HT-29 (cell line): ENCODE measurements at places on chromosomes 5 and 9.

- DNase-seq = no peak
Measured at GRCh38 chr9:14192556-14192955, 121.4 kb downstream of the NFIB start.

DNA sequence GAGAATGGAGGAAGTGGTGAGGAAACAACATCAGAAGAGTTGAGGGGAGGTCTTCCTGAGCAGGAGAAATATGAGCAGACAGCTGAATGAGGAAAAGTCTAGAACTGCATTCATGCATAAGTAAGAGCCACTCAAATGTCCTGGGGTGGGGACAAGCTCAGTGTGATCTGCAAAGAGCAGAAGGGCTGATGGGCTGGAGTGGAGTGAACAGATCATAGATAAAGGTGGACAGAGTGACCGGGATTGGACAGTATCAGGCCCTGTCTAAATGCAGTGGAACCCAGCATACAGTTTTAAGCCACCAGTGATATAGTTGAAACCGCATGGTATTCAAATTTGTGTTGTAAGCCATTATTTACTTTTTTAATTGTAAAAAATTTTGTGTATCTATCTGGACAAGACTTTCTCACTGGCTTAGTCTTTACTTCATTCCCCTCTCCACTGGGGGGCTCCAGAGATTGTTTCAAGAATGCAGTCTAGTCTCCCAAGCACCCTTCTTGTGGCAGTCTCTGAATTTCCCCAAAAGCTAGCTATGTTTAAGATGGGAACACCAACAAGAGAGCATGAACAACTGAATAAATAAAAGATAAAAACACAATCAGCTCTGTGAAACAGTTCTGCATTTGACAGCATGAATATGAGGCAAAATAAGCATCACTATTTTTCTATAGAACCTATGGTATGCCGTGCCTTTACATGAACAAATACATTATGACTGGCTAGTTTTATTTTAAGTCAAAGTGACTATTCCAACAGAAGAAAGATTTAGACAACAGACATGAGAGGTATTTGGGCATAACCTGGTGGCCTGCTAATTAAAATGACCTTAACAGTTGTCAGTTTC is 10.7 kb upstream of the STK32A start:
- DNase-seq = peak; percentile 63

DNA sequence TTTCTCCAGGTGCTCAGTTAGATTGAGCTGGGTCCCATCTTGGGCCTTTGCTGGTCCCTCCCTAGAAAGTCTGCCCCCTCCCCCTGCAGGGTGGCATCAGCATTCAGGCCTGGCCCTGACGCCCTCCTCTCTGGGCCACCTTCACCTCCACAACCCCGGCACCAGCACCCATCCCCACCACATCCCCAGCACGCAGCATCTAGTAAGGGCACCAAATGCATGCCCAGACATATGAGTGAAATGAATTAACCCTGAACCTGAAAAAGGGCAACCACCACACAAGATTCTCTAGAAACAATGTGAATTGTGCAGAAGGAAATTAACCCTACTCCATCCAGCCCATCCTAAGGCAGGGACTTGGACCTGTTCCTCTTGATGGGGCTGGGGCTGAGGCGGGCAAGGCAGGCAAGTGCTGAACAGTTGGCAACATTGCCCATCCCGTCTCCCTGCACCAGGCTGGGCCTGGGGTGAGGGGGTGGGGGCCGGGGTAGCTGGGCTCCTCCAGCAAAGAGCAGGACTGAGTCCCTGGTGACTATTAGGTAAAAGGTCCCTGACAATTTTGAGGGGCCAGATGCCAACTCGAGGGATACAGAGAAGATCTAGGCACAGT is 125.9 kb downstream of the KCNIP1 start:
- DNase-seq = no peak

DNA sequence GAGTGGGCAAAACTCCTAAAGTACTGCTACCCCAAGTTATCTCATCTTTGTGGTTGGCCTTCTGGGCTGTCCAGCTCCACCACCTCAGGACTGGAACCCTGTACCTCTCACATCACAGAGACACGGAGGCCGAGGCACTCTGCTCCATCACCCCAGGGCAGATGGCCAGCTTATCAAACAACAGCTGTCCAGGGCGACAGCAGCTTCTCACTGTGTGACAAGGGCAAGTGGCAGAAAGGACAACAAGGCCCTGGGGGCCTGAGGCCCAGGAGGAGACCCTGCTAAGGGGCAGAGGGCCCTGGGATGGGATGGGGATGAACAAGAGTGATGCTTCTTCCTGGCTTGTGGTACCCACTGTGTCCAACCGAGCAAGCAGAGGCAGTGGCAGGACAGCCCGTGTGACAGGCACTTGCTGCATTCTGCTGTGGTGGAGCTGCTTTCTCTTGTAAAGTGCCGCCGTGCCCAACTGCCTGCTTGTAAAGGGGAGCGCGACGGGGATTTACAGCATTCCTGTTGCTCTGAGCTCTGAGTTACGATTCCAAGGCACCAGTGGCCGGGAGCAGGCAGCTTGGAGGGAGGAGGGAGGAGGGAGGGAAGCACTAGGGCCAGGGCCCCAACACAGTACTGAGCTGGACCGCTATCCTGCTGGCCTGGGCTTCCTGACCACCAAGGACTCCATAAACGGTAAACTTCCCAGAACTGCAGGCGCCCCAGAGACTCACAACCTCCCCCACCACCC is 71.2 kb downstream of the SHB start:
- DNase-seq = no peak

DNA sequence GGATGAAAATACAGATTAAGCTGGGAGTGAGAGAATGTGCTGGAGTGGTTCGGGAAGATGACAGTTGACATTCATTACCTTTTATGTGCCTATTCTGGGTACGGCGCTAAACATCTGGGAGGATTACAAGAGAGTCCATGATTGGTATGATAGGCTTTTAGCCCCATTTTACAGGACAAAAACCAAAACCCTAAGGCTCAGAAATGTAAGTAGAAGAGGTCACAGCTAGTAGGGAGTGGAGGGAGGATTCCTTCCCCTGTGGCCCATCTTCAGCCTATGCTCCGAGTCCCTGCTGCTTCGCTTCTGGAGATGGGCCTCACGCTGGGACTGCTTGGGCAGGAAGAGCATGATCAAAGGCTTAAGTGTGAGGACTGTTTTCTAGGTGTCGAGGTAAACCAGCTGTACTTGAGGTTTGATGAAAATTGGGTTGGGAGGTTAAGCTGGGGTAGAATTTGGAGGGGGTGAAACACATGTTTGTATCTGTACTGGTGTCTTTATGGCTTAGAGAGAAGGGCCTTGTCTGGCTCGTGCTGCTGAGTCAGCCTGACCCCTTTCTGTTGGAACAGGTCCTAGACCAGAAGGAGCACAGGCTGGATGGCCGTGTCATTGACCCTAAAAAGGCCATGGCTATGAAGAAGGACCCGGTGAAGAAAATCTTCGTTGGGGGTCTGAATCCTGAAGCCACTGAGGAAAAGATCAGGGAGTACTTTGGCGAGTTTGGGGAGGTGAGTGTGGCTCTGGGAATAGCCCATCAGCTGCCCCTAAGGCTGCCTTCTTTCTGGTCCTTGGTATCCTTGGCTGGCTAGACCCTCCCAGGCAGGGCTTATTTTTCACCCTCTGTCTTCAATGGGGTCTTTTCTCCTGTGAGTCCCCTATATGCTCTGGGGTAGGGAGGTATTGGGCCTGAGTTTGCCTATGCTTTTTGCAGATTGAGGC is 2.1 kb downstream of the HNRNPAB start:
- DNase-seq = peak; percentile 16

- no peak for DNase-seq
Measured at GRCh38 chr5:150189728-150190502, at the start of gene SLC6A7. SLC6A7 (plus strand) TSS chr5:150190062; CDS start chr5:150190328, 266 bp downstream.

DNA sequence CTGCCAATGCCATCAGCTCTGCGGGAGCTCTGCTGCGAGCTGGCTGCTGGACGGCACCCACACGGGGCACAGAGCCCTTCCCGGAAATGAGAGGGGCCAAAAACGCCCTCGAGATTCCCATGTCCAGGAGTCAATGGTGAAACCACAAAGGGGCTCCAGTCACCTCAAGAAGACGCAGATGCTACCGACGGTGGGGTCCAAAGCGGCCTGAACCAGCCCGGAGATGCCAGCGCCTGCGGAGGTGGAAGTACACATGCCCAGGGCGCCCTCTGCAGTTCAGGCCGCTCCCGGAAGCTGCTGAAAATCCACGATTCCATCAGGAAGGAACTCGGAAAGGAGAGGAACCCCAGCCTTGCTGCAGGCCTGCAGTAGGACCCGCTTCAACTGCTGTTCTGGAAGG is 82.4 kb upstream of the SELENOP start:
- DNase-seq = no peak

DNA sequence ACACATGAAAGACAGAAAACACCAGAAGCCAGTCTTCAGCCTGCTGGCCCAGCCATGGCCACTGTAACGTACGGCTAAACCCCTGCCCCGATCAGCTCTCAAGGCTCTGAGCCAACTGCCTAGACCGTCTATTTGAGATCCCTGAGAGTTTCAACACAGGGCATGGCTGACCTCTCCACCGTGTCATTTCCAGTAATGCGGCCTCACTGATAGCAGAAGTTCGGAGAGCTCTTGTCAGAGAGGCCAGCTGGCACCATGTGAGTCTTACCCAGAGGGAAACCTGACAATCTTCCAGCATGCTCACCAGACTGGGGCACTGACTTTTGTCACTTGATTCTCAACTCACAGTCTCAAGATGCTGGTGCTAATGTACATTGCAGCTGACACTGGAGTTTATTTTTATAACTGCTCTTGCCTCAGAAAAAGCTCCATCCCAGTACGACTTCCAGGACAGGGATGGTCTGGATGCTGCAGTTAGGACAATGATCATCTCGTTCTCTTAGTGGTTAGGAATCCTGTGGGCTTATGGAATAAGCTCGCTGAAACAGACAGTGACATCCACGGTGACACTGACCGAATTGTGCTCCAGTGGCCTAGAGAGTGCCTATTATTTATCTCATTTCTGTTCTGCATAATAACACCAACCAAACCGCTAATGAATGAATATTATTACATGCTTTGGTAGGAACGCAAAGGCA is 372.7 kb downstream of the ICE1 start:
- no peak for DNase-seq

DNA sequence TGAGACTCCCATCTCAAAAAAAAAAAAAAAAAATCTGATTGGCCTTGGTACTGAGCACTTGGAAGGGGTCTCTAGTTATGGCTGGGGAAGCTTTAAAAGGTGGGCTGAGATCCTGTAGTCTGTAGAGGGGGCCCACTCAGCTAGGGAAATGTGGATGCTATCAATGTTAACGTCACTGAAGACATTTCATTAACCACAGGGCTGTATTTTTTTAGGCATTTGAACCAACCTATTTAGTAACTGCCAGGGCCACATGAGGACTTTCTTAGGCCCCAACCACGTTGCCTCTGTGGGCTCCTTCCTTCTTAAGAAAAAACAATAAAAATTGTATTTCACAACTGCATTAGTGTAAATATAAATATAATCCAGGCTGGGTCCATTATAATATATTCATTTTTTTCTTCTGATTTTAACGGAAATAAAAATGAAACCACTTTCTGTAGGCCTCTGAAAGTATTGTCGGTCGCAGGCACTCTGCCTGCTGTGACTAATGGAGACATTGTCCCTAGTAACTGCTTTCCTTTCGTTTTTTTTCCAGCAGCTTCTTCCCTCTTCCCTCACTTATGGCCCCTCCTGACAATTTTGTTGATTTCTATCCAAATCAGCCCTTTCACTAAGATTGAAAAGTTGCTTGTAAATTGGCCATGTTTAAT is 71.6 kb downstream of the GCNT1 start:
- no peak for DNase-seq

- DNase-seq = no peak
Measured at GRCh38 chr5:73805449-73805848, 179.5 kb downstream of the ARHGEF28 start.

DNA sequence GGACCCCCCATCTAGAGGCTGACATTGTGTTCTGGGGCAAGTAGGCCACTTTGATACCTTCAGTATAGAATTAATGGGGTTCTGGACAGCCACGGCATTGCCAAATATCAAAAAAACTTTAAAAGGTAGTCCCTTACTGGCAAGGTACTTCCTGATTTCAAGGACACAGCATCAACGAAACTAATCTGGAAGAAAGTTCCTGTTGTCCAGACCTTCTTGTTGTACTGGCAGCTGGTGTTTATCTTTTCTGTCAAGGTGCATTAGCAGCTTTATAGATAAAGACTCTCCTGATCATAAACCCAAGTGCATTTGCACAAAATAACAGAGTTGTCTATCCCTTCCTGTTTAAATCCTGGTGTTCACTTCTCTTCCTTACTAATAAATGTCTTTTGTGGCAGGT is 23.7 kb upstream of the GOLGA1 start:
- DNase-seq = no peak

DNA sequence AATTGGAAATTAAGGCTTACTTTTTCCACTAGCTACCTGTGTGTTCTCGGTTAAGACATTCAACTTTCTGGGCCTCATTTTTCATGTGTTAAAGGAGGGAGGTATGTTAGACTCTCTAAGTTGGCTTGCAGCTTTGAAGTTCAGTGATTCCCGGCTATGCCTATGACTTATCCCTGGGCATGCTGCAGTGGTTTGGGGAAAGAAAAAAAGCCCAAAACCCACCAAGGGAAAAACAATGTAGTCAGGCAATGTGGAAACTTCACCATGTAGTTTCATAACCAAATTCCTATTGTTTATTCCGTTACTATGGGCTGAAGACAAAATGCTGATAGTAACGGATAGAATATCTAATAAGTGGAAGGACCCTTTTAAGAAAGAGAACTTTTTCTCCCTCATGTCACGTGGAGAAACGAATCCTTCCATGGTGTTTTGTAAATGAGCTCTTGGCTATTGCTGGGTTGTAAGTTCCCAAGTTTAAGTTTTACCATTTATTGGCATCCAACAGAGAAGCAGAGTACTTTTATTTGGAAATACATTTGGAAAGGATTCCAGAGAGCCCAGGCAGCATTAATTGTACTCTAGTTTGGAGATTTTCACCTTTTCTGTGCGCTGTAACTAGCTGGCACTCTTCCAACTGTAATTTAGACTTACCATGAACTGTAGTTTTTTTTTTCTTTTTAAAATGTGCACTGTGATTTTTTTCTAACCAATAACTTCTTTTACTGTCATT is 84.9 kb upstream of the MPDZ start:
- no peak for DNase-seq

DNA sequence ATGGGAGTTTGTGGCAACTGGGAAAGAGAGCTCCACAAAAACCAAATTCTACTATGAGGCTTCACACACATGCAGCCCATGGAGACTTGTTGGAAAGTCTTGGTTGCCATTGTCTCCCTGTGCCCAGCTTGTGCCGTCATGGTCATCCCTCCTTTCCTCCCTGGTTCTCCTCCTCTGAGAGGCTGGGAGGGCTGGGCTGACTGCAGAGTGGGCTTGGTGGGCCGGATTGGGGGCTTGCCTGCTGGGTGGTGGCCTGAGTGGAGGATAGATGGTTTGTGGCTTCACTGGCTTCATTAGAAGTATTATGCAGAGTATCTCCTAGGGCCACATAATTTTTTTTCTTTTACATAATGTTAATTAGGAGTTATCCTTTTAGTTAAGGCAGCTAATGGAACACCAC is 52.3 kb upstream of the IRX2 start:
- no peak for DNase-seq

DNA sequence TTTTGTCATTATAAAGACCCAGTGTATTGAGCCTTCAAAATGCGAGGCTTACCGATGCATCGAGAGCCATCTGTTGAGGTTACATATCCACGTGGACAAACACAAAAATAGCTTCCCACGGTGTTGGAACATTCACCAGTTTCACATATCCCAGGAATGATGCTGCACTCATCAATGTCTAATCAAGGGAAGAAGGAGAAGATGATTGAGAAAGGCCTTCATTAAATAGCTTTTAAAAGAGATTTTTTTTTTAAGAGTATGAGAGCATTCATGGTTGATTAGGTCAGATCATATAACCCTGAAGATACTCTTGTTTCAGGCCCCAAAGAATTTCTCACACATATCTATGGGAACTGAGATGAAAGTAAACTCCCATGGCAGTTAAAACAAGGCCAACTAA is 129.4 kb downstream of the FBN2 start:
- no peak for DNase-seq
